Stimulated activated CD4-positive, alpha-beta T cell treated with anti-CD3 and anti-CD28 coated beads, TNF-alpha, amount 100 ng/mL, for 24 hours (primary cell): ENCODE measurements at places on chromosomes 1 and 21.

DNA sequence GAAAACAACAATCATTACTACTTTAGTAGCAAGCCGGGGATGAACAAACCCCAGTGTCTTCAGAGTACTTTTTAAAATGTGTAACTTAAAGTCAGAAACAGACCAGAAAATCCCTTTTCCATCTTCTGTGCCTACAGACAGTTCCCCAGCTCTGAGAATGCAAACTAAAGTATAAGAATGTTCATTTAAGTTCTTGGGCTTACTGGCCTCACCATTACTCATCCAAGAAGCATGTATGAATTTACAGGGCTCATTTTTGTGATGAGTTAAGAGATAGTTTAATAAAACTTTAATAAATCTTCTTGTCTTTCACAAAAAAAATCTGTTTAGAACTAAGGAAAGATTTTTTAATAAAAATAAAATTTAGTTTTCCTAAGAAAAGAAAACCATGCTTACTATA is 4.6 kb downstream of the LPGAT1 start:
- no peak for DNase-seq

GRCh38 chr1:87615901-87616300 is 287.2 kb downstream of the LMO4 start:
- no peak for DNase-seq

GRCh38 chr1:164561007-164561406 is 2.0 kb downstream of the PBX1 start:
- no peak for DNase-seq

DNA sequence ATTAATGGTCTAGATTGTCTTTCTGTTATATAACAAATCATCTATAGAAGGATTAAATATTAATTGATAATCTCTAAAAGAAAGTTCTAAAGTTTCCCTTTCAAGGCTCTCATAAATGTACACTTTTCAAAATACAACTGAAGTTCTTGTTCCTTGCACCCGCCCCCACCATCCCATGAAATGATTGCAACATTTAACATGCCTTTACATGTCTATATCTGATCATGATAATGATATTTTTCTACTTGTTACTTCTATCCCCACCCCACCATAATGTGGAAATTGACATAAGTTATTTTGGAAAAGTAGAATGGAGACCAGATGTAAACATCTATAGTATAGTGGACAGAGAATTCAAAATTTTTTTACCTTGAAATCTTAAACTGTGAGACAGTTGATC is 186.6 kb downstream of the NTNG1 start:
- no peak for DNase-seq

GRCh38 chr1:215064327-215064726 is 18.2 kb upstream of the KCNK2 start:
- DNase-seq, result no peak

DNA sequence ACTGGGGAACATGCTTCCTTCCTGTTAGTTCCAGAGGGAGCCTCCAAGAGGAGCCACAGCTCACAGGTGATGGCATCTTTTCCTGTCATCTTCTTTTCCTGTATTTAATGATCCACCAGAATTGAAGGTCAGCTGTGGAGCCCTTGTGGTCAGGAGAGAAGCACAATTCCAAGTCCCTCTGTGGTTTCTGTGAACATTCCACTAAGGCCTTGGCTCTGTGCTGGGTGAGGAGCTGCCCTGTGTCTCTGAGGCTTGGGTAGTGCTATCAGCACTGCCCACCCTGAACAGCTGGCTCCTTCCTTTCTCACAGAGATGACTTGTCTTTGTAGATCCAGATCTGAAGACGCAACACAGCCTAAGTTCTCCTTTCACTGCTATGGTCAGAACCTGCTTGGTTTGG is 141.9 kb upstream of the MAP1LC3C start:
- no peak for DNase-seq

DNA sequence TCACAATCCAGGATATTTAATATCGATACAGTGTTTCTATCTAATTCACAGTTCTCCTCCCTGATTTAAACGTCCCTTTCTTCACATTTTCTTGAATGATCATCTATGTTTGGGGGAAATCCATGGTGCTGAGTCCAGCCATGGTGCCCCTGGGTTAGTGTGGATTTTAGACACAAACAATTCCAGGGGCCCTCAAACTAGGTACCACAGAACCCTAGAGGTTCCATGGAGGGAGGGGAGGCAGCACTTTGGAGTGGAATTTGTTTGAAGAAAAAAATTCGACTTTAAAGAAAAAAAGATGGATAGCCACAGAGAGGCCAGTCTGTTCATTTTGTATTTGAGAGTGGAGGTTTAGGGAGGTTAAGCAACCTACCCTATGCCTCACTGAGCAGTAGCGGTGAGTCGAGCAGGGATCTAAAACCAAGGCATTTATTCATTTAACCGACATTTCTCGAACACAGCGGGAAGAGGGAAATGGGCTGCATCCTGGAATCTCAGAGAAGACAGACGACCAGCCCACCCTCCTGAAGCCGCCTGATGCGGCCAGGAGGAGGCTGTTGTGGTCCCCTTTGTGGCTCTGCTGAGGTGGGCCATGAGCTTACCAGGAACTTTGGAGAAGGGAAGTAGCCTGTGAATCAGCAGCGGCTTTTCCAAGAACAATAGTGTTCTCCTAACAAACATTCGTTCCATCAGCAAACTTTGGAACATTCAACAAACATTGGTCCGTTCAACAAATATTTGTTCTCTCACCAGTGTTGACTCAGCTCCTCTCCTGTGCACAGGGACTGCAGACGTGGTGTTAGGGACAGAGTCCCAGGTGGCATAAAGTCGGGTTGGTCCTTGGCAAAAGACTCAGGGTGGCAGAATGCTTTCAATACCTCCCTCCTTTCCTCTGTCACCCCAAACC is 103.5 kb upstream of the ZBTB40 start:
- DNase-seq, result no peak

DNA sequence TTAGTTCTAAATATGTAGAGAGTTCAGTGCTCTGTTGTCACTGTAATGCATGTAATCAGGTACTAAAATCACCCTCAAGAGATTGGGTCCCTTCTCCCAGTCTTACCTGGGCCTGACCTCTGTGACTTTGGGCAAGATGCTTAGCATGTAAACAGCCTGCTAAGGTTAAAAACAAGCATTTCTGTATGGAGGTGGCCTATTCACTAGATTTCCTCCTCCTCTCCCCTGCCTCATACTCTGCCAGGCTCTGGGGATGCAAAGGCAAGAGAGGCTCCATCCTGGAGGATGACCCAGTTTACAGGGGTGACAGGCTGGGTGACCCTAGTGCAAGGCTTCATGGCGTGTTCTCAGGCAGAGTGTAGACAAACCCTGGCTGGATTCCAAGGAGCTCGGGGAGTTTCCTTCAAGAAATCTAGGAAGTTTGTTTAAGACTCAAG is 28.8 kb downstream of the VANGL2 start:
- no peak for DNase-seq

- peak; percentile 98 for DNase-seq
Measured at GRCh38 chr1:156054500-156055280, at the start of gene LAMTOR2. TSS of gene LAMTOR2 (plus strand) at chr1:156054782. CDS start at chr1:156054890, 108 bp downstream.

DNA sequence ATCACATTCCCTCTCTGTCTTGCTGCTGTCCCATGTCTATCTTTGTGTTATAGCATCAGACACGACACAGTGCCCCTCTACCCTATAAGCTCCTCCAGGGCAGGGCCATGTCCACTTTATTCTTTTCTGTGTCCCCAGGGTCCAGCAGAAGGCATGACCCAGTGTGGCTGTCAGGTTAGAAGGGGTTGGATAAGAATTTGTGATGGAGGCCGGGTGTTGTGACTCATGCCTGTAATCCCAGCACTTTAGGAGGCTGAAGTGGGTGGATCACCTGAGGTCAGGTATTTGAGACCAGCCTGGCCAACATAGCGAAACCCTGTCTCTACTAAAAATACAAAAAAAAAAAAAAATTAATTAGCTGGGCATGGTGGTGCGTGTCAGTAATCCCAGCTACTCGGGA is 26.3 kb upstream of the RNF19B start:
- no peak for DNase-seq
